ENCODE measurements at places on chromosomes 7 and 10. TPM values are rescaled to one million over a fixed set of nuclear protein-coding genes. Genes with fewer than 3 reads are reported as not detected.

AKR1C2 gene
- 73.6 TPM for total RNA-seq

UCN3 gene
- total RNA-seq = not detected

ADAM8 gene
- 0.85 TPM for total RNA-seq

PIP gene
- total RNA-seq = 0.38 TPM

CCDC7 gene
- 15.1 TPM for total RNA-seq

SLC26A3 gene
- total RNA-seq = not detected

MLXIPL gene
- not detected for total RNA-seq

METTL27 gene
- 9.9 TPM for total RNA-seq

MRPL32 gene
- total RNA-seq = 54.4 TPM

CPA2 gene
- total RNA-seq = not detected

PCGF5 gene
- 58.3 TPM for total RNA-seq

MALRD1 gene
- 0.28 TPM for total RNA-seq

BMPR1A gene
- total RNA-seq = 54.8 TPM

GRM8 gene
- total RNA-seq = under 0.01 TPM

ZSCAN25 gene
- 10.2 TPM for total RNA-seq

CHAT gene
- not detected for total RNA-seq

BTAF1 gene
- 60.9 TPM for total RNA-seq

CALHM3 gene
- not detected for total RNA-seq

CAV1 gene
- 668 TPM for total RNA-seq

CLDN12 gene
- total RNA-seq = 62.6 TPM

KLLN gene
- 0.58 TPM for total RNA-seq

TSPAN33 gene
- 0.19 TPM for total RNA-seq

SOSTDC1 gene
- not detected for total RNA-seq

PDZD7 gene
- 3.1 TPM for total RNA-seq

MYO3A gene
- total RNA-seq = not detected

FANK1 gene
- 5.4 TPM for total RNA-seq

MICALL2 gene
- total RNA-seq = 20.9 TPM

PURB gene
- total RNA-seq = 14.8 TPM

RAMP3 gene
- 0.28 TPM for total RNA-seq

TMEM176A gene
- not detected for total RNA-seq

PNLIPRP2 gene
- not detected for total RNA-seq

AOAH gene
- not detected for total RNA-seq

FOXL3 gene
- total RNA-seq = not detected

CAMK2B gene
- total RNA-seq = 0.28 TPM

MYO1G gene
- under 0.01 TPM for total RNA-seq

FAM237B gene
- under 0.01 TPM for total RNA-seq

GLI3 gene
- total RNA-seq = 3.3 TPM

FXYD4 gene
- total RNA-seq = not detected

MAT1A gene
- not detected for total RNA-seq

HKDC1 gene
- total RNA-seq = 0.38 TPM

INA gene
- 1.2 TPM for total RNA-seq

PRKCQ gene
- under 0.01 TPM for total RNA-seq

MYH16 gene
- total RNA-seq = not detected

ECHDC3 gene
- 14.6 TPM for total RNA-seq

GDF10 gene
- 2.0 TPM for total RNA-seq

AASS gene
- 30.2 TPM for total RNA-seq

OPN1SW gene
- not detected for total RNA-seq

TMEM176B gene
- total RNA-seq = not detected

CYTH3 gene
- total RNA-seq = 40.3 TPM

ZNF248 gene
- total RNA-seq = 4.6 TPM

SLC16A9 gene
- total RNA-seq = 4.5 TPM

HOXA5 gene
- total RNA-seq = 0.85 TPM

SPDYE11 gene
- not detected for total RNA-seq

FBXO24 gene
- total RNA-seq = 0.28 TPM

CDC14C gene
- total RNA-seq = not detected

All from regular cardiac myocyte (primary cell).